Activated naive CD4-positive, alpha-beta T cell treated with anti-CD3 and anti-CD28 coated beads for 36 hours (primary cell): ENCODE measurements at places on chromosomes 12 and 14. TPM values are rescaled to one million over a fixed set of nuclear protein-coding genes. Genes with fewer than 3 reads are reported as not detected.

KLHL33 gene
- 0.07 TPM for total RNA-seq

- H3K27me3 ChIP-seq = no peaks in the 10 kb centered on the region
- H3K27ac ChIP-seq = no peak overlapping the region
- no peak for DNase-seq
- peaks cover 26% of the 10 kb centered on the region for H3K36me3 ChIP-seq
- H3K4me1 ChIP-seq = no peaks in the 10 kb centered on the region
Measured at GRCh38 chr12:124428136-124428791, 133.4 kb downstream of the RFLNA start.

DNA sequence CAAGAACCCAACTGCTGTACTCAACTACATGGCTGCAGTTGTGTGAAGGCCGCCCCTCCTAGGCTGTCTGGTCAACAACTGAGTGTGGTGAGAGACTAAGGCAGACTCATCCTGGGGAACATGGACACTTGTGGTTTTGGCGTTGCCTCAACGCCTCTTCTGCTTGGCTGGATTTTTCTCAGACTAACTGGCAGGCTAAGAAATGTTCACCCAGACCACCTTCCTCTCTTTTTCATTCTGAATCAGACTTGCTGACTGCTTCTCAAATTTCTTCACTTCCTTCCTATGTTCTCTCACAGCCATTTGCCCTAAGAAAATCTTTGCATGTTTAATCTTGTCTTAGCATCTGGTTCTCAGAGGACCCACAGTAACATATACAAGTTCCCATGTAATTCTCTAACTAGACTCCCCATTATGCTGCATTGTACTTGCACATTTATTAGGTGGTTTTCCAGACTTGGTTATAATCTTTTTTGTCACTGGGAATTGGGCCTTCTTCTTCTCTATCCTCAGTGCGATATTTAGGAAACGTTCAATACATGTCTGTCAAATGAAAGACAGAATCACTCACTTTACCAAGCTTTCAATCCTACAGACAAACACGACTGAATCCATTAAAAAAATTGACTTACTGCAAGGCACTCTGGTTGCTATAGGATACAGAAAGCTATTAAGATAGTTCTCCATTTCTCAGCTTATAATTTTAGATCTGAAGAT lies 327.6 kb downstream of the CCER1 start:
- DNase-seq = no peak
- H3K4me1 ChIP-seq = no peaks in the 10 kb centered on the region
- H3K27me3 ChIP-seq = peaks cover 4% of the 10 kb centered on the region
- no peak overlapping the region for H3K27ac ChIP-seq

PMCH gene
- not detected for total RNA-seq

- H3K4me3 ChIP-seq = no peak overlapping the region
- H3K36me3 ChIP-seq = peaks cover 38% of the 10 kb centered on the region
- H3K27ac ChIP-seq = no peak overlapping the region
- peak; percentile 18 for DNase-seq
- H3K4me1 ChIP-seq = peaks cover 37% of the 10 kb centered on the region
Measured at GRCh38 chr12:3730111-3730510, 22.8 kb downstream of the CRACR2A start.

DNA sequence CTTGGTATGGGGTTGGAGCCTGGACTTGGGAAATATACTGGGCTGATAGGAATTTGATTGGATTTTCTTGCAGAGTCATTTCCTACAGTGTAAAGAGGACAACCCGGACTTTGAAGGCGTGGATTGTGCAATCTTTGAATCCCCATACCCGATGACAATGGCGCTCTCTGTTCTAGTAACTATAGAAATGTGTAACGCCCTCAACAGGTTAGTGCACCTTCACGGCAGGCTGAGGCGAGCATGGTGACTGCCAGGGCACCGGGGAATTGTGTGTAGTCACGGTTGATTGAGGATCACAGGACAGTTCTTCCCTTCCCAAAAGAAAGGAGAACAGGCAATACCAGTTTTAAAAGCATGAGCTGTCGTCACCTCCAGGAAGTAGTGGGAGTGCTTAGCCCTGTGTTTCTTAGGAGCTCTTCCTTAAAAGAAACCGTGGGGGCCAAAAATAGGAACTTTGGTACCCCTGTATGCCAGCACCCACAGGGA lies 58.3 kb downstream of the ANAPC7 start:
- H3K27me3 ChIP-seq = no peaks in the 10 kb centered on the region
- peaks cover 60% of the 10 kb centered on the region for H3K36me3 ChIP-seq
- no peak for DNase-seq

DNA sequence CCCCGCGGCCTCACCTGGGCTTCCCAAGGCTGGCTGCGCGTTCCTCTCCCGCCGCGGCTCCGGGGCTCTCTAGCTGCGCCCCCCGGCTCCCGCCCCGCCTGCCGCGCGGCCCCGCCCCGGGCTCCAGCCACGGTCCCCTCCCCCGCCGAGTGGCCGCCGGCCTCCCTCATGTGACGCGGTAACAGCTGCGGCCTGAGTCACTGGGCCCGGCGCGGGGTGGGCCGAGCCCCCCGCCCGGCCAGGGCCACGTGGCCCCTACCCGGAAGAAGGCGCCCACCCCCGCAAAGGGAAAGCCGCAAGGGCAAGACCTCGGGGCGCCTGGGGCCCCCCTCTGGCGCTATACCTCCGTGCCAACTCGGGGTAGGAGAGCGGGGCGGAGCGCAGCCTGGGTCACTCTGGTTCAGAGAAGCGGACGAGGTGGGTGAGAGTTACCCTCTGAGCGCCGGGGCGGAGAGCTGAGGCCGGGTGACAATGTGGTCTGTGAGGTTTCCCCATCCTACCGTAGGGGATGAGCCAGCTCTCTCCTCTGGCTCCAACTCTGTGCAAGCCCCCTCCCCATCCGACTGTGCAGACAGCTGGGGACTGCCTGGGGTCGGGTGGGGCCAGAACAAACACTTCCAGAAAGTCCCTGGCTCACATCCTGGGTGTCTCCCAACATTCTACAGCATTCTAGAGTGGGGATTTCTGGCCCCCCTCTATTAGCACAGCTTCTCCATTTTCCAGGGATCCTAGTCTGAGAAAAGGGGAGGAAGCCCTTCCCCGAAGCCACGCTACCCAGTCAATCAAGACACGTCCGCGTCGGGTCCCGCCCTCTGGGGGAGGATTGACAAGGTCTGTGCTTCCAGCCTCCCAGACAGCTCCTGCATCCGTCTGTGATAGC lies at the start of gene CD63:
Gene CD63 (minus strand): TSS at position 71 of the 880 bp plus-strand sequence. CDS start 668 bp downstream, outside the sequence.
- no peaks in the 10 kb centered on the region for H3K27me3 ChIP-seq
- peak; percentile 81 for DNase-seq
- H3K4me3 ChIP-seq = peak within 1 kb of the TSS; percentile 90
- peak within 1 kb of the TSS; percentile 87 for H3K27ac ChIP-seq

PTCSC3 gene
- not detected for total RNA-seq

- H3K27me3 ChIP-seq = no peaks in the 10 kb centered on the region
- peak; percentile 37 for DNase-seq
- no peak overlapping the region for H3K4me3 ChIP-seq
- no peaks in the 10 kb centered on the region for H3K36me3 ChIP-seq
- no peak overlapping the region for H3K27ac ChIP-seq
Measured at GRCh38 chr12:56590237-56590830, 39.8 kb downstream of the BAZ2A start.

DNA sequence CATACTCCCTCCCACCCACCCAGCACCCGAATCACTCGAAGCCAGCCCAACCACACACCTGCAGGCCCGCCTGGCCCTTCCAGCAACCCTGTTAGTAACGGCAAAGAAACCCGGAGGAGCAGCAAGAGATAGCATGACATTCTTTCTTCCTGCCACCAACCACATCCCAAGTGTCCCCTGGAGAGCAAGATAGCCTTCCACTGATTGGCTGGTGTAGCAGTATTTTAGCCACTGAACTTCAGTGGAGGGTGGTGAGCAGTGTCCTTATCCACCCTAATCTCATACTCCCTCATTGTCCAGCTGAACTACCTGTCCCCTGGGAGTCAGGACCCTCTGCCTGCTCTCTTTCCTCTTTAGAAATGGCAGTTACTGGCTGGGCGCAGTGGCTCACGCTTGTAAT lies 769 bp upstream of the SLC39A5 start:
- no peak overlapping the region for H3K4me3 ChIP-seq
- H3K36me3 ChIP-seq = peaks cover 12% of the 10 kb centered on the region
- no peak for DNase-seq
- no peaks in the 10 kb centered on the region for H3K27me3 ChIP-seq
- H3K4me1 ChIP-seq = peaks cover 11% of the 10 kb centered on the region
- no peak overlapping the region for H3K27ac ChIP-seq

- no peaks in the 10 kb centered on the region for H3K27me3 ChIP-seq
- no peak overlapping the region for H3K4me3 ChIP-seq
- H3K4me1 ChIP-seq = no peaks in the 10 kb centered on the region
- no peaks in the 10 kb centered on the region for H3K36me3 ChIP-seq
Measured at GRCh38 chr14:37437490-37437889, 157.6 kb downstream of the FOXA1 start.

- no peak overlapping the region for H3K4me3 ChIP-seq
- no peaks in the 10 kb centered on the region for H3K27me3 ChIP-seq
- H3K4me1 ChIP-seq = peaks cover 8% of the 10 kb centered on the region
- H3K27ac ChIP-seq = no peak overlapping the region
Measured at GRCh38 chr12:46351886-46352650, 20.5 kb downstream of the SLC38A2 start.

- no peak for DNase-seq
- peaks cover 15% of the 10 kb centered on the region for H3K27me3 ChIP-seq
- H3K4me3 ChIP-seq = no peak overlapping the region
- H3K36me3 ChIP-seq = peaks cover 3% of the 10 kb centered on the region
- H3K27ac ChIP-seq = no peak overlapping the region
Measured at GRCh38 chr12:122018457-122018856, 3.2 kb upstream of the BCL7A start.

- peaks cover 2% of the 10 kb centered on the region for H3K36me3 ChIP-seq
- no peak overlapping the region for H3K4me3 ChIP-seq
- H3K27ac ChIP-seq = no peak overlapping the region
Measured at GRCh38 chr12:124550123-124551089, 17.0 kb downstream of the NCOR2 start.

SLCO1B1 gene
- not detected for total RNA-seq

TMEM132C gene
- total RNA-seq = not detected

TBC1D30 gene
- total RNA-seq = 0.17 TPM

- H3K4me1 ChIP-seq = no peaks in the 10 kb centered on the region
- H3K27ac ChIP-seq = no peak overlapping the region
- H3K27me3 ChIP-seq = no peaks in the 10 kb centered on the region
- H3K36me3 ChIP-seq = no peaks in the 10 kb centered on the region
- H3K4me3 ChIP-seq = no peak overlapping the region
Measured at GRCh38 chr14:44701563-44702263, 194.6 kb upstream of the FSCB start.

GLI1 gene
- total RNA-seq = not detected

PPP4R4 gene
- 13.2 TPM for total RNA-seq

TMEM30B gene
- total RNA-seq = 2.8 TPM

HOXC10 gene
- not detected for total RNA-seq

DNA sequence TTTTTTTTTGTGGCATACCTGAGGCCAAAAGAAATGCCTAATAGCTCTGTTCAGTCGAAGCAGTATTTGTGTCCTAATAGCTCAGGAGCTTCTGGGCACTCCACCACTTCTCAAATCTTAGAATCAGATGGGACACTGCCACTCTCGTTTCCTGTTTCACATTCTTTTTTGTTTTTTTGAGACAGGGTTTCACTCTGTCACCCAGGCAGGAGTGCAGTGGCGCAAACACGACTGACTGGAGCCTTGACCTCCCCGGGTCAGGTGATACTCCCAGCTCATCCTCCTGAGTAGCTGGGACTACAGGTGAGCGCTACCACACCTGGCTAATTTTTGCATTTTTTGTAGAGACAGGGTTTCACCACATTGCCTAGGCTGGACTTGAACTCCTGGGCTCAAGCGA lies 52.7 kb downstream of the SPPL3 start:
- DNase-seq = no peak
- no peak overlapping the region for H3K27ac ChIP-seq
- no peaks in the 10 kb centered on the region for H3K36me3 ChIP-seq
- H3K4me1 ChIP-seq = peaks cover 59% of the 10 kb centered on the region

KRT72 gene
- total RNA-seq = 2.3 TPM

CLSTN3 gene
- 18.3 TPM for total RNA-seq

DNA sequence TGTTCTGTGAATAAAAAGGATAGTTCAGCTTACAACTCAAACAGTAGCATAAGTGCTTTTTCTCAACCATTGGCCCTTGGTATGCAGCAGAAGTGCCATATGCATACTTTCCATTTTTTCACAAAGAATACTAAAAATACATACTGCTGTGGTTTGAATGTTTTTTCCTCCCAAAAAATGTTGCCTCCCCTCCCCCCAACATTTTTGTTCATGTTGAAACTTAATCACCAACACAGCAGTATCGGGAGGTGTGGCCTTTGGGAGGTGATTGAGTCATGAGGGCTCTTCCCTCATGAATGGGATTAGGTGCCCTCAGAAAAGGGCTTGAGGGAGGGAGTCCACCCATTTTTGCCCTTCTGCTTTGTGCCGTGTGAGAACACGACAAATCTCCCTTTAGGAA lies 198.6 kb downstream of the ESR2 start:
- peaks cover 22% of the 10 kb centered on the region for H3K36me3 ChIP-seq
- H3K4me3 ChIP-seq = no peak overlapping the region
- H3K27ac ChIP-seq = no peak overlapping the region
- H3K27me3 ChIP-seq = no peaks in the 10 kb centered on the region
- H3K4me1 ChIP-seq = peaks cover 4% of the 10 kb centered on the region

DNA sequence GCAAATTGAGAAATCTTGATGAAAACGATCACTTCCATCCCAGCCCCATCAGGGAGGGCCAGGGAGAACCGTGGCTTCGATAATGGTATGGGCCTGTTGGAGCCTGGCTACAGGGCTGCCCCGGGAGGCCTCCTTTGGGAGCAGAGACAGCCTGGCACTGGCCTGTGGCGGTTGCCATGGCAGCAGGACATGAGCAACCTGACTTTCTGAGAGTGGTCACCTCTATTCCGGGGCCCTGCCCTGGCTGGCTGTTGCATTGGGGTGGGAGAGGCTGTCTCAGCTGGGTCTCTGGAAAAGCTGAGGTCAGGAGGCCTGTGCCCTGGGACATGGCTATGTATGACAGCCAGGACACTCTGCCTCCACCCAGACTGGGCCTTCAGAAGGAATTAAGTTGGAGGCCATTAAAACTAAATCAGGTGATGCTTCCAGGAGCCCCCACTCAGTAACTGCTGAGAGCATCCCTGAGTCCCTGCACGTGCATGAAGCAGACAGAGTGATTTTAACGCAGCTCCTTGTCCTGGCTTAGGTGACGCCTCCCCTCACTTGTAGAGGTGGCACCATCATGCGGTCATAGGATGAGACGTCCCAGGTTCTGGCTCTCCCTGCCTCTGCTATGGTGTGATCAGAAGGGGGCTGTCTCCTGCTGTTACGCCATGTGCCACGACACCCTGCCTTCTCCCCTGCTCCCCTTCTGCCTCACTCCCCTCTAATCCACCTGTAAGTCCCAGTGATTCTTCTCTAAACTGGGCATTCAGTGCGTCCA lies 126.3 kb downstream of the SLC25A47 start:
- peaks cover 2% of the 10 kb centered on the region for H3K36me3 ChIP-seq
- no peak for DNase-seq
- no peak overlapping the region for H3K27ac ChIP-seq
- H3K27me3 ChIP-seq = no peaks in the 10 kb centered on the region
- H3K4me1 ChIP-seq = peaks cover 5% of the 10 kb centered on the region

DNA sequence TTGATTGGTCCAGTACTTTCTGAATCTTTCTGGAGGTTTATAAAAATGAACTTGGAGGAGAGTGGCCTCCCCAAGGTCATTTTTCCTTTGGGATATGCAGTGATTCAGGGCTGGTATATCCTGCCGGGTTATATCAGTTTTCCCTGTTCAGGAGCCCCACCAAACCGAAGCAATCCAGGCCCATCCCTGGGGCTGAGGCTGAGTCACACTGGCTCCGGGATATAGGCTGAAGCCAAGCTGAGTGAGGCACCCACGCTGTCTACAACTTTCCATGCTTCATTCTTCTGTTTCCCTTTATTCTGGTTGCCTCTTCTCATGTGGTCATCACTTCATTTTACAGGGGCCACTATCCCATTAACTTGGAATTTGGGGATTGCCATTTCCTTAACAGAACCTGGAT lies 3.4 kb downstream of the SSPN start:
- H3K4me1 ChIP-seq = peaks cover 8% of the 10 kb centered on the region
- H3K27me3 ChIP-seq = peaks cover 40% of the 10 kb centered on the region
- no peaks in the 10 kb centered on the region for H3K36me3 ChIP-seq
- no peak overlapping the region for H3K4me3 ChIP-seq
- H3K27ac ChIP-seq = no peak overlapping the region
- no peak for DNase-seq
